ENCODE measurements at places on chromosomes 5 and 9. TPM values are rescaled to one million over a fixed set of nuclear protein-coding genes. Genes with fewer than 3 reads are reported as not detected.
A peak's percentile ranks its signal among the peaks of the same experiment; 100 is the strongest.

Gene CERCAM
- total RNA-seq = 20.8 TPM

Gene LCN15
- total RNA-seq = not detected

Gene FAM200C
- 7.0 TPM for total RNA-seq

Gene DRD1
- total RNA-seq = 0.25 TPM

Gene GHR
- total RNA-seq = 1.3 TPM

Gene FAM169A
- total RNA-seq = 7.1 TPM

Gene PROB1
- total RNA-seq = not detected

Gene RASEF
- 0.08 TPM for total RNA-seq

Gene IFNK
- total RNA-seq = not detected

Gene SLC4A9
- total RNA-seq = not detected

Gene SPINK1
- total RNA-seq = not detected

Gene DMRT3
- total RNA-seq = not detected

Gene RHOBTB3
- total RNA-seq = 134 TPM

Gene HAUS6
- total RNA-seq = 16.5 TPM

Gene SH3RF2
- total RNA-seq = 3.0 TPM

Gene ARID3C
- not detected for total RNA-seq

Gene SHROOM1
- total RNA-seq = 9.0 TPM

Gene IFNA2
- total RNA-seq = not detected

Gene PCDHGA3
- 10.3 TPM for total RNA-seq

Gene SCGB3A2
- total RNA-seq = not detected

Gene TOR4A
- 1.3 TPM for total RNA-seq

Gene CYLC2
- total RNA-seq = not detected

Gene MLANA
- not detected for total RNA-seq

DNA sequence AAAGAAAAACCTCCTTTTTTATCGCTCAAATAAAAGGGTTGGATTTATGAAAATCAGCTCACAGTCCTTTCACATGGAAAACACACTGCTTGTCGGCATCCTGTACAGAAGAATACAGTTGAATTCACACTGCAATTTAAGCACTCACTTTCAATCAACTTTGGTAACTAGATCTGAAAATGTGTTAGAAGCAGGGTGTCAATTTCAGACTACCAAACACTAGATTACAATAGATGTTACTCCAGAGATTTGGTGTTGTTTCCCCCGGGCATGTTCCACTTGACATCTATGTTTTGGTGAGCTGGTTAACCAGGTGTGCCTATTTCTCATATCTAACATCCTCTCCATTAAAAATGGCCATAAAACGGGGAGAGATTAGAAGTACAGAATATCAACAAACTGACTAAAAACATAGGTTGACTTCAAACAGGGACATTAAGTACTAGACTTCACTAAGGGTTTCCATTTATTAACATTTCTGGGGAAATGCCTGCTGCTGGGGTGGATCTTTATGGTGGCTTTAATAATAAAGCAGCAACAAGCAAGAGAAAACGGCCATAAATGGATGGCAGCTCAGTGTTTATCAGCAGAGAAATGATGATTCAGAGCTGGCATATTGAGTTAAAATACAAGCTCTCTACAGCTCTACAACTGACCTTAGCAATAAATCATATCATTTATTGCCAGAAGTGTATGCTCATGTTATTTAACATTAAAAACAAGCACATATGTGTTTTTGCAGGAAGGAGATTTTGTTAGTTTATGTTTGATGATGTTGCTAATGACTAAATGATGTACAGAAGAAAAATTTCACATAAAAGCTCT is 158.8 kb downstream of the SLF1 start:
- DNase-seq = no peak

- DNase-seq = no peak
Observed at GRCh38 chr5:145917288-145917687, 19.1 kb upstream of the SH3RF2 start.

GRCh38 chr5:82886911-82887310 is 190.3 kb downstream of the TMEM167A start:
- DNase-seq = no peak

DNA sequence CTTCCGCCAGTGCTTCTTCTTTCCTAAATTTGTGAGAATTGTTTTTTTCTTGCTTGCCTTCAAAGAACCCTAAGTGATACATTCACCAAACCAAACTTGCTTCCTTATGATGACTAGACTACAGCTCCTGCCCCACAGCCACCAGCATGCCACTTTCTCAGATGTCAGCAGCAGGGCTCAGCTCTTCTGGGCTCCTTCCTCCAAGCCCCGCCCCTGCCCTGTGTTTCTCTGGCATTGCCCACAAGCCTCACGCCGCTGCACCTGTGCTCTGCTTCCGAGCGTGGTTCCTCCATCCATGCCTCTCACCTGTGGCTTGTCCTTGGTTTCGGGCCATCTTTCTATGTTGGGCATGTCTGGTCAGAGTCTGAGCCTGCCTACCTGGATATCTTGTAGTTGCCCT is 10.6 kb downstream of the UNC5A start:
- no peak for DNase-seq

DNA sequence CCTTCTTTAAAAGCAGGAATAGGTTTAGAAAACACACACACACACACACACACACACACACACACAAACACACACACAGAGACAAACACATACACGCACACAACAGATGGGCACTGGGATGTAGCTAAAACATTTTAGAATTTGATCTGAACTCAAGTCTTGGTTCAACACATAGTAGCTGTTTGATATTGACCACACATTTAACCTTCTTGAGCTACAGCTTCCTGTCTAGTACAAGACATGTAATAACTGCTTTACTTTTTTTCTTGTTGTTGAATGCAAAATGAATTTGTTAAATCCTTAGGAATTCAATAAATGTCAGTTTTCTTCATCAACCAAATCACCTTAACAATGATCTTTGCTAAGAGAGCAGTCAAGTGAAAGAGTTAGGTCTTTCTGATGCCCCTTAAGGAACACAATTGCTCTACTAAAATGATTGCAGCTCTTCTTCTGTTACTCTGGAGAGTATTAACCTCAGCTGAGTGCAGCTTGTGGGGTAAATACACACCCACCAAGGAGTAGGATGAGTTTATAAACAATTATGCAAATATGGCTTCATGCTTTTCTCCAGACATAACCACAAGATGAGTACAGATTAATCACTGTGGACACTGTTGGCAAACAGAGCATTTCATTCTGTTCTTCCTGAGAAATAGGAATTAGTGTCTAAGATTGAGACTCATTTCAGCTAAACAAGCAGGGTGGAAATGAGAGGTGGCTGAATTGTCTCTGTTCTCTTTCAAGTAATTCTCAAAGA is 302.9 kb upstream of the PAPPA start:
- no peak for DNase-seq

DNA sequence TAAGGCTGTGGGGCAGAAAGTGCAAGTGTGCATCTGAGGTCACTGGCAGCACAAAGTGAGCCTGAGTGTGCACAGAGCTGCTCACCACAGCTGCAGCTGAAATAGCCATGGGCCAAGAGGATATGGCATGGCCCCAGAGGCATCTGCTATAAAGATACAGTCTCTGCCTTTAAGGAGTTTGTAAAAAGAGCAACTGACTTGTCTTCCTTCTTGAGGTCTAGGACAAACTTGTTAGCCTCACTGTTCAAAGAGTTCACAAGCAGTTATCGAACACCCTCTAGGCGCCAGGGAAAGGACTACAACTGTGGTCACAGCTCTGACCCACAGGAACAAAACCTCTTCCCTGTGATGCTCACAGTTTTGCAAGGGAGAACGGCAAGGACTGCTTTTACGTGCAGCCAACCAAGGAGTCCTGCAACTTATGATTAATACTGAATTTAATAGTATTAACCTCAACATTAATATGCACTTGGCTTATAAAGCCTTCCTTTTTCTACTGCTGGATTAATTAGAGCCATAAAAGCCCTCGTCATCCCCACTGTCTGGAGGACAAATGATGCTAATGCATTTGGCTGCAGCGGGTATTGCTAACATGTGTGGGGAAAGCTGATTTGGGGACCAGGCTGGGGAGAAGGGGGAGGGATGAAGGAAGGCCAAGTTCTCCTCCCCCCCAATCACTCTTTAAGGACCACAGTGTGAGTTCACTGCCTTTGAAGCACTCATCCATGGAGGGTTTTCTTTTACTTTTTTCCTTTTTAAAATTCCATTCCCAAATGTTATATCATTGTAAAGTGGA is 189.8 kb upstream of the TRIM32 start:
- DNase-seq = no peak

GRCh38 chr9:23581931-23582330 is 244.1 kb downstream of the ELAVL2 start:
- peak; percentile 5 for DNase-seq

GRCh38 chr9:100856238-100856637 is 172.3 kb upstream of the PLPPR1 start:
- no peak for DNase-seq

DNA sequence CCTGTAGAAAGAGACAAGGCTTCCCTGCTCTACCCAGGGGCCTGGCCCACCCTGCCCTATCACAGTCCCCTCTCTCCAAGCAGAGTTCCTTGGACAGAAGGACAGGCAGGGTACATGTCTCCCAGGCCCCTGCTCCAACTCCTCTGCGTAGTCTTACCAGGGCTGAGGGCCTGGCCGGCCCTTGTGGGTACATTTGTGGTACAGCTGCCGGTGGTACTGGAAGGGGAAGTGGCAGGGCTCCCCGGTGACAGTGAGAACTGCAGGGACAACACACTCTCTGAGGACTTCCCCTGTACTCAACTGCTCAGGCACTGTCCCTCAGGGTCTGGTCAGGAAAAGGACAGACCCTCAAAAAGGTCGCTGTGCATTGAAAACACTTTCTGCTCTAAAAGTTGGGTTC is 3.6 kb downstream of the F12 start:
- no peak for DNase-seq

DNA sequence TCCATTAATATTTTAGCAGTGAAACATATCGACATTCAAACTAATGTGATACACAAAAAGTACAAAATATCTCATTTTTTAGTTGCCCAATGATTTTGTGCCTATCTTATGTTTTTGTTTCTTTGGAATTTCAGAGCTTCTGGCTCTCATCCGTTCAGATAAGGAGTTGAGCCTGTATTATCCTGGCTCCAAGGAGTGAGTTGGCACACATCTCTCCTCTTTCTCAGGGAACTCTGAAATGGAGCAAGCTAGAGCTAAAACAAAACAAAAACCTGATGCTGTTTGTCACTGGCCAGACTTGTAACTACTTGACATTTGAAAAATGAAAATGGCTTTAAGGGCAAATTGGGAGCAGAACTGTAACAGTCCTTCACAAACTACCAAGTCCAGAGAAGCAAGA is 131.3 kb upstream of the SLC28A3 start:
- DNase-seq = no peak

GRCh38 chr9:38015906-38016305 is 53.1 kb downstream of the SHB start:
- no peak for DNase-seq

GRCh38 chr9:125687163-125687863 is 19.7 kb downstream of the MAPKAP1 start:
- DNase-seq = no peak

GRCh38 chr9:108158236-108158995 is 668.8 kb upstream of the KLF4 start:
- no peak for DNase-seq

DNA sequence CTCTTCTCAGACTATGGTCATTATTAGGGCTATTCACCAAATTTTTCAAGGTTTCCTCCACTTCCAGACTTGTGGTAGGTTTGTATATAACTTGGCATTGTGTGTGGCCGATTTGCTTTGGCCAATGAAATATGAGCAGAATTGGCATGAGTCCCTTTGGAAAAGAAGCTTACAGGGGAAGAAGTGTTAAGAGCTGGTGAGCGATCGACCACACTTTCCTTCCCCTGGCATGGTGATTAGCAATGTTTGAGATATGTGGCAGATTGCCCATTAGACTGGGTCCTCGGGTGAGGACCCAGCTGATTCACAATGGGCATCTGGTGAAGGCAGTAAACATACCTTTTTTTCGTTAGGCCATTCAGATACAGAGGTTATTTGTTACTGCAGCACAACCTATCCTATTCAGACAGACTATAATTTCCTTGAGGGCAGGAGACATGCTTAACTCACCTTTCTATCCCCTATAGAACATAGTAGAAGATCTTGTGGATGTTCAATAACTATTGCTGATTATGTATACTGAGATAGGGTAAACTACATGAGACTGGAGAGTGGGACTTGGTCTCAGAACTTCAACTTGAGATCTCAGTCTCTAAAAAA is 62.8 kb upstream of the KLF9 start:
- peak; percentile 41 for DNase-seq

- DNase-seq = no peak
Observed at GRCh38 chr9:104747245-104747564, 278 bp upstream of the NIPSNAP3A start.

- DNase-seq = peak; percentile 30
Observed at GRCh38 chr5:32223972-32224609, 50.0 kb upstream of the GOLPH3 start.

GRCh38 chr5:170293273-170293672 is 4.3 kb downstream of the LCP2 start:
- DNase-seq = no peak

DNA sequence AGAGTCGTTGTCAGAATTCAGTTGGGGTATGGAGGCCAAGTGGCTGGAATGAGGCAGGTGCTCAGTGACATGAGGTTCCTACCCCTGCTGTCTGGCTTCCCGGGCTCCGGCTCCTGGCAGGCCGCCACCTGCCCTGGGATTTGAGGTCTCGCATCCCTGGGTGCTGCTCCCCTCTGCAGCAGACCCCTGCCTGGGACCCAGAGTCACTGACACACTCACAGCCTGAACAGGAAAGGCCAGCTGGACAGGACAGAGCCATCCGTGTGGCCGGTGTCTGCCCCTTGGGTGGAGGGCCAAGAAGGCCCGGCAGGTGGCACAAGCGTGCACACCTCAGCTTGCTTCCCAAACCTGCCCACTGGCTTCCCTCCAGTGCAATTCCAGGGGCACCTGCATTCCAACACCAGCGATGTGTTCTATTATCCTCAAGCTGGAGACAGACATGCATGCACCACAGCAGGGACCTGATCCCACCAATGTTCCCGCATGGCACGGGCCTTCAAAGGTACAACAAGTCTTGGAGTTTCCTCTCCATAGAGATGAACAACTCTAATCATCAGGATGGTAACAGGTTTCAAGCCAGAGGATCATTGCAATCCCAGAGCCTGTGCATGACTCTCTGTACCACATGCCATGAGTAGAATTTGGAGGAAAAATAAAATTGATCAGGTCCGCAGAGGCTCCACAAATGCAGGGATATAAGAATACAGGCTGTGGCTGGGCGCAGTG is 45.6 kb upstream of the RNF130 start:
- no peak for DNase-seq

GRCh38 chr9:131306397-131307004 is 17.0 kb downstream of the PLPP7 start:
- DNase-seq = no peak

DNA sequence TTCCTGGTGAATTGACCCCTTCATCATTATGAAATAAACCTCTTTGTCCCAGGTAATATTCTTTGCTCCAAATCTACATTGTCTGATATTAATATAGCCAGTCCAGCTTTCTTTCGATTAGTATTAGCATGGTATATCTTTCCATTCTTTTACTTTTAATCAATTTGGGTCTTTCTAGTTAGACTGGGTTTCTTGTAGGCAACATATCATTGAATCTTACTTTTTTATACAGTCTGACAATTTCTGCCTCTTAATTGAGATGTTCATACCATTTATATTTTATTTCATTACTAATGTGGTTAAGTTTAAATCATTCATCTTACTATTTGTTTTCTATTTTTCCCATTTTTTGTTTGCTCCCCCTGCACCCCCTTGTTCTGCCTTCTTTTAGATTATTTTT is 61.7 kb upstream of the LIFR start:
- DNase-seq = no peak

- no peak for DNase-seq
Observed at GRCh38 chr5:180935203-180935602, 36.2 kb downstream of the BTNL8 start.

GRCh38 chr5:6644794-6645241 is 11.6 kb downstream of the SRD5A1 start:
- DNase-seq = no peak

All from H4 (cell line).